NCI-H2029 treated with DMSO at 0.1 percent for 48 hours (cell line): ENCODE measurements at places on chromosomes 13 and 19.

GRCh38 chr13:71605744-71606143, 261.3 kb downstream of the DACH1 start:
- DNase-seq = no peak

DNA sequence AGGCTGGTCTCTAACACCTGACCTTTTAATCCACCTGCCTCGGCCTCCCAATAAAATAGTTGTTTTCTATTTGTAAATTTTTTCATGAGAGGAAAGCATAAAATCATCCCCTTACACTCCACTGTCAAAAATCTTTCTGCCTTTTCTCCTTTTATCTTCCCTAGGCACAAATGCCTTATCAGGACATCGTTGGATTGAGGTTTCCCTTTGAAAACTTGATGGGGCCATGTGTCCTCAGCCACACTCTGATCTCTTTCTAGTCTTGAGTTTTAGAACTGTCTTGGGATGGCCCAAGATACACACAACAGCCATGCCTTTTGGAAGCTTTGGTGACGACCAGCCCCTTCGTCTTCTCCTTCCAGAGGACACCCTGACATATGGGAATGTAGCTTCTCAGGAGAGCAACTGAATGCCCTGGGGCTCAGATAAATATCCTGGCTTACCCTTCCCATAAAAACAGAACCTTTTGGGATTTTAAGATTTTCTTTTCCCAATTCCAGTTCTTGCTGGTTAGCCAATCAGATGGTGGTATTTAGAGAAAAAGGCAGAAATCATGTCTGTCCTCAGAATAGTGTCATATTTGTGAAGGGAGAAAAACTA, 112.4 kb downstream of the ZNF429 start:
- DNase-seq = no peak

GRCh38 chr19:9914315-9915207, 21.8 kb downstream of the OLFM2 start:
- DNase-seq = peak; percentile 20

DNA sequence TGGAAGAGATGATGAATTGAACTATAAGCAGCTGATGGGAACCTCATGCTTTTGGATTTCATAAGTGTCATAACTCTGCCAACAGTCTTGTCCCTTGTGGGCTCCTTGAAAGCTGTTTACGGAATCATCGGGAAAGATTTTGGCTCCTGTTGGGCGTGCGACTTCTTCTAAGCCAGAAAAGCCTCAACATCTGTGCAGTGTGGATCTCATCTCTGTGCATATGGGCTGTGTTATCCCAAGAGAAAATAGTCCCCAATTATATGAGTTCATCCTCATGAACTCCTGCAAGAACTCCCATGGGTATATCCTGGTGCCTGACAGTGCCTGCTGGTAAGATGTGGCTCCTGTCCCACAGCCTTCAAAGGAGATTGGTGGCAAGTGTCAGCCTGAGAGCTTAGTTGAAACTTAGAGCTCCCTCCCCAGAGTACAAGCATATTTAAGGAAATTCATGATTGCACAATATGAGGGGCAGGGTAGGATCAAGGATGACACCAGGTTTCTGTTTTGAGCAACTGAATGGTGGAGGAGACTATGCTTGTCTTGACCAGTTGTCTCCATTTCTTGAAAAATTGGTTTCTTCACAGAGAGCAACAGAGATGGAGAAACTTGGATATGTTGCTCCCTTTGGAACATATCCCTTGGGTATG, 243.5 kb downstream of the ITGBL1 start:
- no peak for DNase-seq

DNA sequence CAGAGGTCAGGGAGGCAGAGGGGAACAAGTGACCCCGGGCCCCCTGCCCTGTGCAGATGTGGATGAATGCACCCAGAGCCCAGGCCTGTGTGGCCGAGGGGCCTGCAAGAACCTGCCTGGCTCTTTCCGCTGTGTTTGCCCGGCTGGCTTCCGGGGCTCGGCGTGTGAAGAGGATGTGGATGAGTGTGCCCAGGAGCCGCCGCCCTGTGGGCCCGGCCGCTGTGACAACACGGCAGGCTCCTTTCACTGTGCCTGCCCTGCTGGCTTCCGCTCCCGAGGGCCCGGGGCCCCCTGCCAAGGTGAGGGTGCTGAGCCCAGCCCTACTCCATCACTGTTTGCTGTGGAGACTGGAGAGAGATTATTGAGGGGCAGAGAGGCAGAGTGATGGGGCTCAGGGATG, 9.9 kb downstream of the LTBP4 start:
- no peak for DNase-seq

DNA sequence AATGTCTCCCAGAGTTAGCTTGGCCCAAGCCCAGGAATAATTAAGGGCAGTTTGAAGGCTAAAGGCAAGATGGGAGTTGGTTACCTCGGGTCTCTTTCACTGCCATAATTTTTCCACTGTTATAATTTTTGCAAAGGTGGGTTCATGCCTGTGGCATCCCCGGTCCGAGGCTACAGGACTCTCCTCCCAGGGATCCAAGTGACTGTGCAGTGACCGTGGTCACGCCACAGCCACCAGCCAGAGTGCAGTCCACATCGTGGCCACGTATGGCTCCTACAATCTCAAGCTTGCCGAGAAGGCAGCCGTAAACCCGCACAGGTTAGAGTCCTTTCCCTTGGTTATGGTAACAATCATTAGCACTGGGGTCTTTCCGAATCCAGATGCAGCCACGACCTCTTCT, 36.8 kb downstream of the C13orf46 start:
- DNase-seq = no peak

DNA sequence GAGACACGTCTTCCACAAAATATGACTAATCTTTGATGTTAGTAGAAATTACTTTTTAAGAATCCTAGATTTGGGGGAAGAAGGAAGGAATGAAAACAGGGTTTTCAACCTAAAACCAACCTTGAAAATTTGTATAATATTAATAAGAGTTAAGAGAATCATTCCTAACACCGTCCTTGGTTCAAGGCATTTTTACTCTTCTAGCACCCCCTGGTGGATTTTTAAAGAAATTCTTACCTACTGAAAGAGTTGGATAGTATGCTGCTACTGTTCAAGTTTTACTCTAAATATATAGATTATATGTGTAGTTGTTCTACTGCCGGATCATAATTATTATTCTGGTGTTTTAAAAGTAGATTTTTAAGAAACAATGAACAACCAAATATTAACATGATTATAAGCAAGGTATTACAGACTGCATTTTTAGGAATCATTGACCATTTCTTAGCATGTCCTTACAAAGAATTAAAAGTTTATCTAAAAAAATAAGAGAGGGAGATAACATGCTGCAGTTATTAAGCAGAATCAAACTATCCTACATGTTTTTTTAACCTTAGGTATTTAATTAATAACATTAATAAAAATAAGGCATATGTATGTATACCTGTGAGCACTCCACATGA, 7.4 kb upstream of the SLITRK6 start:
- DNase-seq = no peak

DNA sequence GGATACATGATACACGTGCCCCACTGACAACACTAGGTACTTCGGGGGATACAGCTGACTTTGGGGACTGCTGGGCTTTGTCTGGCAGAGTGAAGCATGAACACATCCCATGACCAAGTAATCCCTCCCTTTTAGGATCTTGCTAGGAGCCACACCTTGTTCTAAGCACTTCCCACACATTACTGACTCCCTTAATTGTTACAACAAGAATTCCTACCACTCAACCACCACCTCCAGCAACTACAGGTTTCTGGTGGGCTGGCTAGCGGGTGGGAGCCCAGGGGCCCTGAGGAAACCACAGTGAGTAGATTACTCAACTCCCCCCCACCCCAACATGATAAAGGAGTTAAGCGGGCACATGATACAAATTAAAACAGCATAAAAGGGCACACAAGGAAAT, 7.2 kb upstream of the SLC35E1 start:
- no peak for DNase-seq

GRCh38 chr19:52535771-52536447, 8.4 kb downstream of the ZNF808 start:
- DNase-seq = peak; percentile 19

DNA sequence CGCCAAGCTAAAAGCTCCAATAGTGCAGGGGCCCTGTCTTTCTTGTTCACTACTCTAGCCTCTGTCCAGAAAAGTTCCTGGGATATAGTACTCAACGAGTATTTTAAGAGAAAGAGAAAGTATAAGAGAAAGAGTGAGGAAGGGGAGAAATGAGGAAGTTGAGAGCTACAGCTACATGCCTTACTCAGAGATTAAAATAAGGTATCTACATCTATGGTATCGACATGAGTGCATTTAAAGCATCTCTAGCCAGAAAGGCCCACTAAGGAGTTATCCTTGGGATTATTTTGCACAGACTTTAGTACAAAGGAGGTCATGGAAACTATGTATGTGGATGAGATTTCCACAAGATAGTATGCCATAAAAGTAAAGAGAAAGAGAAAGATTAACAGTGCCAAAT, 28.5 kb downstream of the MYCBP2 start:
- no peak for DNase-seq

GRCh38 chr19:47176627-47177090, 46.0 kb downstream of the SAE1 start:
- no peak for DNase-seq

GRCh38 chr13:32537580-32538142, 934 bp downstream of the N4BP2L2 start:
- DNase-seq = no peak

GRCh38 chr13:105798541-105798940, 736.9 kb downstream of the EFNB2 start:
- no peak for DNase-seq

DNA sequence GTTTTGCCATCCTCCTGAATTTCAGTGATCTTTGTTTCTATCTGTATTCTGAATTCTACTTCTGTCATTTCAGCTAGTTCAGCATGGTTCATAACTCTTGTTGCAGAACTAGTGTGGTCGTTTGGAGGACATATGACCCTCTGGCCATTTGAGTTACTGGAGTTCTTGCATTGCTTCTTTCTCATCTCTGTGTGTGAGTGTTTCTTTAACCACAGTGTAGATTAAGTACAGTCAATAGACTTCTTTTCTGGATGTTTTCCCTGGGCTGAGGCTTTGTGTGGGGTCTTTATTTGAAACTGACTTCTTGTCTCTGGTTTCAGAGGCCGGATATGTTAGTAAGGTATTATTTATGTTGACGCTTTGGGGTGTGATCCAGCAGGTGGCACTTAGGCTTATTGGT, 14.7 kb downstream of the IGFL2 start:
- no peak for DNase-seq
